Memory B cell (primary cell): ENCODE measurements at places on chromosomes 4 and X.

DNA sequence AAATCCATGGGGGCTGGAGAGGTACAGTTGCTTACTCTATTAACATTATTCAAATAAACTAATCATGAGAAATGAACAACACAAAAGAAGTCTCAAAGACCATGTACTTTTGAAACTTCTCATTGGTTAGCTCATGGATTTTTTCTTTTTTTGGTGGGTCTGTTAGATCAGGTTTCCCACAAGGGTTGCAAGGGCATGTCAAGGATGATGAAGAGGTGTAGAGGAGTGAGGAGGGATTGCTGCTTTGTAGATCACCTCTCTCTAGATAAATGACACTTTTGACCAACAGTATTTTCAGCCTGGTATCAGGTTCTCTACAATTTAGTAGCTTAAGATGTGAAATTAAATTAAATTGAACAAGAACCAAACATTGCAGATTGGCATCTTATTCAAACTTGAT lies 417.9 kb upstream of the AGA start:
- no peak for DNase-seq

- DNase-seq = no peak
Measured at GRCh38 chr4:166341992-166342391, 469.0 kb downstream of the TLL1 start.

DNA sequence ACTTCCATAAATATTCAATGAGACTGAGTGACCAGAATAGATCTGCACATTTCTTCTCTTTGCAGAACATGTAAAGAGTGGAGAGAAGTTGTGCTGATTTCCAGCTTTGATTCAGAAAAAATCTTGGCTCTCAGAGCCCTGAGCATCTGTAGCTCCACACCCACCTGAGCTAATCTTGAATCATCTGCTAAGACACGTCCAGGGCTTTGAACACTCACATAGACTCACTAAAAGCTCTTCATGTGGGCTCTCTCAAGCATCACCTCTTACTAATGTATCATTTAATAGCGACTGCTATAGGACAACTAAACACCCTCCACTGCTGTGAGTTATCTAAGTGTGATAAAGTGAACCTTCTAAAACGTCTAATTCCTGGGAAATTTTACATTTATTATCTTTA lies 147.7 kb upstream of the GRIA3 start:
- no peak for DNase-seq

- no peak for DNase-seq
Measured at GRCh38 chr4:8540072-8540471, 40.1 kb upstream of the GPR78 start.

- no peak for DNase-seq
Measured at GRCh38 chr4:34633241-34633640, 1611.1 kb downstream of the ARAP2 start.
